ENCODE measurements at places on chromosomes 12 and 14. TPM values are rescaled to one million over a fixed set of nuclear protein-coding genes. Genes with fewer than 3 reads are reported as not detected.

The ADAMTS20 gene
- 0.36 TPM for total RNA-seq

The PTPRO gene
- 0.16 TPM for total RNA-seq

The SLC2A3 gene
- 76.3 TPM for total RNA-seq

The ASB2 gene
- 1.8 TPM for total RNA-seq

The C1S gene
- total RNA-seq, result 114 TPM

The CACNA1C gene
- total RNA-seq, result 3.8 TPM

The OR6C1 gene
- not detected for total RNA-seq
